ENCODE measurements at places on chromosomes 7 and 10.

- no peak for DNase-seq
Measured at GRCh38 chr10:129552119-129552518, 85.1 kb downstream of the MGMT start.

GRCh38 chr10:5627486-5628044 lies 38.8 kb downstream of the ASB13 start:
- DNase-seq, result no peak

GRCh38 chr7:127702938-127703337 lies 50.9 kb downstream of the SND1 start:
- DNase-seq, result no peak

DNA sequence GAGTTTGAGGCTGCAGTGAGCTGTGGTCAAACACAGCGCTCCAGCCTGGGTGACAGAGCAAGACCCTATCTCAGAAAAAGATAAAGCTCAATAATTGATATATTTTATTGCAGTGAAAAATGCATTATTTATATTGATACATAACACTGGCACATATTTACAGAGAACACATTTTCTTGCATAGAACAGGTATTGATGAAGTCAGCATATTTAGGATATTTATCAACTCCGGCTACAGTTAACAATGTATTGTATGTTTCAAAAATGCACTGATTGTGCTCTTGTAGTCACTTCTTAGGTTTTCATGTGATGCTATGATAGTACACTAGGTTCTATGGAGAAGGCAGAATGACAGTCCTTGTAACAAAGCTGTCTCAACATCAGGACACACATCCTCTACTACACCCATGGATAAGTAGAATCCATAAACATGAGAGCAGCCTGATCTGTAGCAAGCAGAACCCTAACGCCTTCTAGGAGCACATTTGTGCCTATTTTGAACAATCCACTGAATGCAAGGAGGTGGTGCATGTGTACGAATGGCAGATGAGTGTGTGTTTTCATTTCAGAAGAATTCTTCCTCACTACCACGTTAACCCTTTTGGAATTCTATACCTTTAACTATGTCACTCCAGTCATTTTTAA lies 586.1 kb upstream of the CELF2 start:
- DNase-seq, result no peak

- DNase-seq, result no peak
Measured at GRCh38 chr10:79898597-79899325, 50.1 kb downstream of the SFTPD start.

DNA sequence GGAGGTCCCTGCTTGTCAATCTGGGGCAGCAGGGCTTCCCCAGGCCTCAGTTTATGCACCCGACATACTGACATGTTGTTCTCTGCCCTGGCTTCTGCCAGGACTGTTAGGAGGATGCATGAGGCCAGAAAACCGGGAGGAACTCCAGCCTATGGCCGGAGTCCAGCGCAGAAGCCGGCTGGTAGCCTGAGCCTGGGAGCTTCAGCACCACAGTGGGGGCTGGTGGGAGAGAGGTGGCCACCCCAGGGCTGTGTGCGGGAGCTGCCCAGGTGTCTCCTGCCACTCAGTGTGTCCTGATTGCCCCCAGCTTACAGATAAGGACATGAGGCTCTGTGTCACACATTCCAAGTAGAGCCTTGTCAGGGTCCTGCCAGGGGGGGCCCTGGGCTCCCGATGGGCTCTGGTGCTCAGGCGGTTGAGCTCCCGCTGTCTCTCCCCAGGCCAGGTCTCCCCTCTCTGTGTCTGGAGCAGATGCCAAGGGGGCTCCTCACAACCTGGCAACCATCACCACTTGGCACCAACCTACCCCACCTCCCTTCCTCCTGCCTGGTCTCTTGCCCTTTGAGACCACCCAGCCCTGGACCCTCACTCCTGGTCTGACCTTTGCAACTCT lies 32.3 kb downstream of the PPIF start:
- DNase-seq, result peak; percentile 25

DNA sequence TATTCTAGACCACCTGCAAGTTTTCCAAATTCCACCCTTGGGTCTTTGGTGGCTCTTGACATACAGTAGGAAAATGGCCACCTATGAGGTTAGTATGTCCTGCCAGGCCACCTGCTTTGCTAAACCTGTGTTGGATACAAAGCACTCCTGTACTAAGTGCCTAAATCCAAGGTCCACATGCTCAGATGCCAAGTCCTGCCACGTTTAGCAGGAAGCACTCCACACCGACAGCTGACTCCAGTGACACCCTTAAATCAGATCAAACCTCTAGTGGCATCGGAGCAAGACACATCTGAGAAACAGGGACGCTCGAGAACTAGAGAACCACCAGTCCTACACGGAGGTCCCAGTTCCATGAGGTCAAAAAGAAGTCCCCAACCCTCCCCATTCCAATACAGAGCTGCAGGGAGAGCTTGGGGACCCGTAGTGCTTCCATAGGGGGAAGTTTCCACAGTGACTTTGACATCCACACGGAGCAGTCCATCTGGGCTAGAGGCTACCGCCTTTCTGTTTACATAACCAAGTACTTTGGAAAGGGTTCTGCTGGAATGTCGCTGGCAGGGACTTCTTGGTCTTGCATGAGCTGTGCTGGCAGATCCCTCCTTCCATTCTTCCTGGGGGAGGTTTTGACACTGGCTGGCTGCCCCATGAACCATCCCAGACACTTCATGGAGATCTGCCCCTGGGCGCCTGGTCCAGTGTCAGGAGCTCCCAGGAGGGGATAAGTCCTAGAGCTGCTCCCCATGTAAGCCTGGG lies 290.6 kb downstream of the PRPF18 start:
- peak; percentile 33 for DNase-seq

GRCh38 chr10:22969704-22970103 lies 41.9 kb downstream of the ARMC3 start:
- DNase-seq, result no peak

DNA sequence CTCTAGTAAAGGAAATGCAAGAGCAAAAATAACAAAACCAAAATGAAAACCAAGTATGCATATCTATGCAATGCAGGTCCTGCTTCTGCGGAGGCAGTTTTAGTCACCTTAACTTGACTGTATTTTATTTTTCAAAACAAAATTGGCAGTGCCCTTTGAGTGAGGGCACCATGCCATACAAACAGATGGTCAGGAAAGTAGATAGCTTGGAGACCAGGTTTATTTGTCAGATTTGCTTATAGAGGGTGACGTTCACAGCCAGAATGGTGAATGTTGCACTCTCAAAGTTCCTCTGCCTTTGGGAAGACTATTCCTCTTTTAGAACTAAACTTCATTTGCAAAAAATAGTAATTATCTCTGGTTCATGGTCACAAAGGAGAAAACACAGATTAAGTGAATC lies 801.9 kb downstream of the ANKRD7 start:
- no peak for DNase-seq

GRCh38 chr10:84308481-84309304 lies 19.7 kb upstream of the CCSER2 start:
- peak; percentile 49 for DNase-seq

DNA sequence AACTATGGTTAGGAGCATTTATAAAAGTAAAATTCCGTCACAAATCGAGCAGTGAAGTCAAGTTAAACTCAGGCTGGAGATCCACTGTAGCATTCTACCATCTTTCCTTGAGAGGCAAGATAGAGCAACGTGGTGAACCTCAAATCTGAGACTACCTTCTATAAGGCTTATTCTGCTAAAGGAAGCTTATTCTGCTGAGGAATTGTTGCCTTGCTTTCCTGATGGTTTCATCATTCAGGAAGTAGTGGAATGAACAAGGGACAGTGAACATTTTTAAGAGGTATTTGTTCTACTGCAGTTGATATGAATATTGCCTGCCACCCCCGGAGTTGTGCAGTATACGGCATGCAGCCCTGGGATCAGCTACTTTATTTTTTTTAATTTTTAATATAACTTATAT lies 170.8 kb downstream of the VPS50 start:
- no peak for DNase-seq

- DNase-seq, result no peak
Measured at GRCh38 chr10:59814878-59815277, 61.6 kb upstream of the MRLN start.

GRCh38 chr7:24057243-24057642 lies 226.7 kb upstream of the NPY start:
- no peak for DNase-seq

GRCh38 chr7:34104992-34105391 lies 199.7 kb downstream of the BMPER start:
- no peak for DNase-seq

DNA sequence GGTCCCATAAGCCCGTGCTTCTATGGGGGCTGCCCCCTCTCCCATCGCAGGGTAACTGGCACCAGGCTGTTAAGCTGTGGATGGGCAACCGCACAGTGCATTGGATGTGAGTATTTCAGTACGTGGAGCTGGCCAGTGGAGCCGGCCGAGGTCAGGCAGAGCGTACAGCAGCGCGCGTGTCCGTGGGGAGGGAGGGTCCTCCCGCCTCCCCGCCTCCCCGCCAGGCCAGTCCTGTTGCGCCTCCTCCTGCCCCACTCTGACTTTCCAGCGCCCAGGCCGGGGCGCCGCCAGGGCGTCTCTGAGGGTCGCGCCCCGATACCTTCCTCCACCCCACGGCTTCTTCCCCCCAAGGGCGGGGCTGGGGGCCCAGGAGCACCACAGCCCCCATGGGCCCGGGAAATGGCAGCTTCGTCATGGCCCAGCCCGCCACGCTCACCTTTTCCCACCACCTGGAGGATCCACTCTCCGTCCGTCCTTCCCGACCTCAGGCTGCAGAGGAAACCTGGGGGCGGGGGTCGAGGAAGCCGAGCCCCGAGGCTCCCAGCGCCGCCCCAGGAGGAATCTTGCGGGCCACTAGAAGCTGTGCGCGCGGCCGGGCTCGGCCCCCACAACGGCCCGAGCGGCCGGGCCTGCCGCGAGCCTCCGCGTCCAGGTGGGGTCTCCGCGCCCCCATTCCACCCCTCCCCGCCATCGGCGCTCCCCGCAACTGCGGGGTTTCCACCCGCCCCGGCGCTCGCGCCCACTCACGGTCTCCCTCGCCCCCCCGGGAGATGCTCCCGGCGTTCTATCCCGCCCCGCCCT lies 831 bp upstream of the PFKP start:
- DNase-seq, result no peak

DNA sequence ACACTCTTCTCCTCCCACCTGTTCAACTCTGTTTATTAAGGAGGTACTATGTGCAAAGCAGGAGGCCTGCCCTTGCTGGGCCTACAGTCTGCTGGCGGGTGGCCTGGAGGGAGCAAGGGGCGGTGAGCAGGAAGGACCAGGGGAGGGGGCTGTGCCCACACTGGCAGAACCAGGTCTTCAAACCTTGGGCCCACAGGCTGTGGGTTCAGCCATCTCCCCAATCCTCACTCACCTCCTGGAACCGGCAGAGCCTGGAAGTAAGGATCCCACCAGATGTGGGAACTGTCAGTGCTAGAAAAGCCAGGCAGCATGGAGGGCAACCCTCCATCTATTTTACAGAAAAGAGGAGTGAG lies 50.8 kb downstream of the CAMK2B start:
- no peak for DNase-seq

- DNase-seq, result no peak
Measured at GRCh38 chr10:25954851-25955250, 20.8 kb downstream of the MYO3A start.

DNA sequence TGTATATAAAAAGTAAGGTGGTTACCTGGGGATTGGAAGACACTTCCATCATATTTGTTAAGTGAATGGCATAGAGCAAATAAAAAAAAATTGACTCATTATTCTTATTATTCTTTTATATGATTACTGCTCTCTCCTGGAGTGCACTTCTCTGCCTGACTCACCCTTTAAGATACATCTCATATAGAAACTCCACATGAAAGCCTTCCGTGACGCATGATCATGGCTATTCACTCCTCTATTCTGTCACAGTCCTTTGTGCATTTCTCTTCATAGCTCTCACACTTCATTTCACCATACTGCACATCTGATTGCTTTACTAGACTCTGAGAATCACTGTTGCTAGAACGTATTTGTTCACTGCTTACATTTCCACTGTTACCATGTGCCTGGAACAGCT lies 597.3 kb downstream of the CNTNAP2 start:
- DNase-seq, result no peak

DNA sequence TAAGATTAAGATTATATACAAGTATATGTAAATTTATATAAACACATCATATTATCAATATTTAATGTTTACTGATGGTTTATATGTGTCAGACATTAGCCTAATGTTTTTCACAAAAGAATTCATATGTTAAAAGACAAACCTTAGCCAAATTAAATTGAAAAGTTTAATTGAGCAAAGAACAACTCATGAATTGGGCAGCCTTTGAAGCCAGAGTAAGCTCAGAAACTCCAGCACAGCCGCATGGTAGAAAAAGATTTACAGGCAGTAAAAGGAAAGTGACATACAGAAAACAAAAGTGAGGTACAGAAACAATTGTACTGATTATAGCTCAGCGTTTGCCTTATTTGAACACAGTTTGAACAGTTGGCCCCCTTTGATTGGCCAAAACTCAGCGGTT lies 124.1 kb downstream of the TSPAN12 start:
- no peak for DNase-seq

DNA sequence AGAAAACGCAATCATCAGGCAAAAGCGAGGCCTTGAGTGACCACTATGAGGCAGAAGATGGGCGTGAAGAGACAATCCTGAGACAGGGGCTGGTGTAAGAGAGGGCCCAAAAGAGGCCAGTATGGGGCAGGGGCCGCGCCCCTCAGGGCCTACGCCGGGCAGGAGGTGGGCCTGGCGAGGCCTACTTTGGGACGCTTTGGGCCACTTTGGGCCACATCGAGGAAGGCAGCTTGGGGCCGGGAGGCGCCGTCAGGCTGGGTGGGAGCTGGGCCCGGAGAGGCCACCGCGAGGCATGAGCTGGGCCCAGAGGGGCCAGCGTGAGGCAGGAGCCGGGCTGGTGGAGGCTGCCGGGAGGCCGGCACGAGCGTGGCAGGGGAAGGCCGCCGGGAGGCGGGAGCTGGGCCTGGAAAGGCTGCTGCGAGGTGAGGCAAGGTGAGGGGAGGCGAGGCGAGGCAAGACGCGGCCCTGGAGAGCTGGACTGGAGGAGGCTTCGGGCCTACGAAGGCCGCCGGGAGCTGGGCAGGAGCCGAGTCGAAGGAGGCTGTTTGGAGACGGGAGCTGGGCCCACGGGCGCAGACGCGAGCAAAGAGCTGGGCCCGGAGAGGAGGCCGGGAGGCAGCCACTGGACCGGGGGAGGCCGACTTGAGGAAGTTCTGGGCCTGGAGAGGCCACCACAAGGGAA lies 171.3 kb downstream of the TPST1 start:
- no peak for DNase-seq

DNA sequence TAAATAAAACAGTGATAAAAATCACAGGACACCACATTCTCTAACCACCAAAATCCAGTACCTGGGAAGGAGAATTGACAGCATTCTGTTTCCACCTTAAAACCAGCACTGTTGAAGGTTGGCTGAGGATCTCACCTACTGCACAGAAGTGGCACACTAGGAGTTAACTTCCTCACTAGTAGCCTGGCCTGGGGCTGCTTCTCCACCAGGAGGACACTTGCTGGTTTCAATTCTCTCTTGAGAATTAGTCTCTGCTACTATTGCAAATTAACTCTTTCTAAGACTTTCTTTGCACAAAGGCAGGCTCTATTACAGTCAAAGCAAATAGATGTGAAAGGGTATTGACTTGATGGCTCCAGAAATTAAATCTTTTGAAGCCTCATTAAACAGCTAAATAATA lies 2.3 kb upstream of the CTTNBP2 start:
- no peak for DNase-seq

GRCh38 chr10:123863183-123863575 lies 28.4 kb downstream of the CPXM2 start:
- DNase-seq, result no peak

- no peak for DNase-seq
Measured at GRCh38 chr10:71394926-71395562, 1.7 kb upstream of the CDH23 start.

Measured in mucosa of gallbladder (tissue), 1 donor.